GM04504 (cell line): ENCODE measurements at places on chromosomes 7 and 10.
A peak's percentile ranks its signal among the peaks of the same experiment; 100 is the strongest.

GRCh38 chr7:14806891-14807290 is 95.7 kb downstream of the DGKB start:
- DNase-seq: peak; percentile 46

DNA sequence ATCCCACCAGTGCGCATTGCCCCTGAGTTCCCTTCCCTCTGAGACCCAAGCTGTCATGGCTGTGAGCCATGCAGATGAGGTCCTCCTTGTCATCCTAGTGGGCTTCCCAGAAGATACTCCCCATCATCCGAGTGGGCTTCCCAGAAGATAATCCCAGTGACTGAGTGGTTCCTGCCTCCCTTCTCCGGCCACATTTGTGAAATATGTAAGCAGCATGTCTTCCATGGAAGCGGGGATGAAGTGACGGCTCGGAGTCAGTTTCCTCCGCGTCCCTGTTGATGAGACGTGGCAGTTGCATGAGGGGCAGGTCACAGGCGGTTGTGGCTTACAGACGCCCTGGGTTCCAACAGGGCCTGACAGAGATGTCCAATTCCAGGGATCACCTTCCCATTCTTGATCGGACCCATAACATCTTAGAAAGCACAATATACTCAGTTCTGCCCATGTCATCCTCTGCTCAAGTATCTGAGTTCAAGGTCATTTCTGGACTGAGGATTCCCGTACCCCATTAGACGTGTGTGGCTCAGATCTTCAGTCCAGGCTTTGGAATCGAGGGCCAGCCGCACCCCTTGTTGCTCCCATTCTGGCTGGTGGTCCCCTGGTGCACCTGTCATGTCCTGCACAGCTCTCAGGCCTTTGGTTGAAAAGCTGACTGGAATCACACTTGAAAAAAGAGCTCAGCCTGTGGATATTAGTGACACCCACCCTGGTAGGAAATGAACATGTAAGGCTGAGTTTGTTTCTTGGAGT is 166.9 kb downstream of the PTPRN2 start:
- no peak for DNase-seq

DNA sequence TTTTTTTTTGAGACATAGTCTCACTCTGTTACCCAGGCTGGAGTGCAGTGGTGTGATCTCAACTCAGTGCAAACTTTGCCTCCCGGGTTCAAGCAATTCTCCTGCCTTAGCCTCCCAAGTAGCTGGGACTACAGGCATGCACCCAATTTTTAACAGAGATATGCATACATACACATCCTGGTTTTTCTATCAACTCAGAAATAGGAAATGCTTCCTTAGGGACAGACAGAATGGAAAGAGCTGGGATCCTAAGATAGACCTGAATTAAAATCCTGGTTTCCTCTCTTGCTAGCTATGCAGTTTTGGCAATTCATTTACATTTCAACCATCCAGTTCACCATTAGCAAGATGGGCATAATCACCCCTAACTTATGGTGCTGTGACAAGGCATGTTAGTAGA is 347.5 kb downstream of the GPAM start:
- no peak for DNase-seq

GRCh38 chr10:79994556-79994955 is 45.7 kb upstream of the SFTPD start:
- no peak for DNase-seq

GRCh38 chr10:71587941-71588573 is 131.5 kb downstream of the C10orf105 start:
- DNase-seq: no peak

DNA sequence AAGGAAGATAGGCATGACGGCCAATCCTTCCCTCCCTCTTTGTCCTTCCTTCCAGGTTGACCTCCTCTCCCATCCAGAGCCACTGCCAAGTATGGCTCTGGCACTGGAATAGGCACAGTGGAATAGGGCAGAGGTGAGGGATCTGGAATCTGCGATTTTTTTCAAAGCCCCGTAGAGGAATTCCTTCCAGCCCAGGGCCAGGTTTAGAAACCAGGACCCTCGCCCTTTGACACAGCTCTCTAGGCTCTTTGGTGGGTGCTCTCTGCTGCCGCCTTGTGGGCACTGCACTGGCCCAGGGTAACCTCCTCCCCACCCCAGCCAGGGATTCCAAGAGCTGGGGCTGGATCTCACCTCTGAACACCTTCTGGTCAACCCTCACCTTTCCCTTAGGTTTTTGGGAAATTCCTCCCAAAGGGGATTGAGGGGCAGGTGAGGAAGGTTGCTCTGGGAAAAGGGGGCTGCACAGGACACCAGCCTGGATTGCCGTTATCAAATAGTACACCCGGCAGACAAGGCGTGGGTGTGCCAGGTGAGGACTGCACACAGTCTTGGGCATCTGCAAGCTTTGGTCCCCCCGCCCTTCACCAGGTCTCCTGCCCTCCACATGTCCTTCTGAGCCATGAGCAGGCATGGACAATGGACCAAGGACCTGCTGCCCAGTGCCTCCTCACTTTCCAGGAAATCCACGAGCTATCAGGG is 22.8 kb downstream of the C10orf105 start:
- DNase-seq: no peak

GRCh38 chr10:78255214-78255613 is 221.6 kb downstream of the RPS24 start:
- no peak for DNase-seq

- no peak for DNase-seq
Measured at GRCh38 chr7:7764520-7765396, 46.4 kb upstream of the RPA3 start.

- no peak for DNase-seq
Measured at GRCh38 chr10:31401287-31401686, 82.3 kb downstream of the ZEB1 start.

GRCh38 chr7:80453699-80454340 is 58.0 kb downstream of the GNAT3 start:
- DNase-seq: no peak

- DNase-seq: no peak
Measured at GRCh38 chr10:12934777-12935176, 66.7 kb downstream of the CCDC3 start.

- DNase-seq: no peak
Measured at GRCh38 chr10:46245381-46245900, 41.4 kb upstream of the ANTXRL start.

- DNase-seq: no peak
Measured at GRCh38 chr10:68086011-68086410, 10.9 kb upstream of the HERC4 start.

GRCh38 chr10:123663522-123663921 is 2.6 kb upstream of the GPR26 start:
- no peak for DNase-seq

DNA sequence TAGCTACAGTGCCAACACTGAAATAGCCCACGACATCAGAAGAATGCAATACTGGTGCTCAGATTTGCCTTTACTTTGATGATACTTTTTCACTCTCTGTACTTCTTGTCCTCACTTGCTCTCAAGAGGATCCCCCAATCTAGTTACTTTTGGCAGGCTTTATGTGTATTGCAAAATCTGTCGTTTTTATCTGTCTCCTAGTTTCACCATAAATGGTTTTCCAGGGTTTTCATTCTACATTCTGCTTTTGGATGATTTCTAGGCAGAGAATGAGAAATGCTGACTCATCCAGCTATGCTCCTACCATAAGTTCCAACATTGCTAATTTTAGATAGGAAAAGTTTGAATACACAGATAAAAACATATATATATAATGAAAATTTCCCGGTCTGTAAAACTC is 659.5 kb upstream of the NRG3 start:
- no peak for DNase-seq

DNA sequence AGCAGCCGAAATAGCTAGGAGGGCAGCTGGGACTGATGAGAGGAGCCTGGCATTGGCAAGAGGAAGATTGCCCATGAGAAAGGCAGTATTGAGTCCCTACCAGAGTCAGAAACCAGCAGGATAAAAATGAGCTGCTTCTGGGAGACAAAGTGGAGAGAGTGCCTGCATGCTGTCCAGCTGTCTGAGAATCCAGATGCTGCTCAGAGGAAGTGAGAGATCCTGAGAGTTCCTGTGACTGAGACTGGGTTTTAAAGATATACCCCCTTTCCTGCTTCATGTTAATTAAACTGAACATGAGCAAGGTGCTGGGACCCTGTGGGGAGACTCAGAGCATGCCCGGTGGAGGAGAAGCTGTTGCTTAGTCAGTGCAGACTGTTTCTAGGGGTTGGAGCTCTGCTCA is 107.5 kb downstream of the KIF20B start:
- DNase-seq: no peak

DNA sequence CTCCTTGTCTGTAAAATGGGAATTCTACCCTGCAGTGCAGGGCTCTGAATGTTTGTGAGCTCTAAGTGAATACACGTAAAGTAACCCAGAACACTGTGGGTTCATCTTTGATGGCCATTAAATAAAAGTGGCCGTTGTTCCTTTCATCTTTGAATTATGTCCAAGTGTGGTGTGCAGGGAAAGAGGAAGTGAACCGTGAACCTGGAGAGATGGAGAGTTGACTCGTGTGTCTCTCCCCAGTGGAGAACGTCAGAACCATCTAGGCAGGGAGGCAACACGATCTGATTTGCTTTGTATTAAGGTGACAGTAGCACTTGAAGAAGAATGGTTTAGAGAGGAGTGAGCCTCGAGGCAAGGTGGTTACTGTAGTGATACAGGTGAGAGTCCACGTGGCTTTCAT is 93.5 kb upstream of the GJD4 start:
- no peak for DNase-seq

DNA sequence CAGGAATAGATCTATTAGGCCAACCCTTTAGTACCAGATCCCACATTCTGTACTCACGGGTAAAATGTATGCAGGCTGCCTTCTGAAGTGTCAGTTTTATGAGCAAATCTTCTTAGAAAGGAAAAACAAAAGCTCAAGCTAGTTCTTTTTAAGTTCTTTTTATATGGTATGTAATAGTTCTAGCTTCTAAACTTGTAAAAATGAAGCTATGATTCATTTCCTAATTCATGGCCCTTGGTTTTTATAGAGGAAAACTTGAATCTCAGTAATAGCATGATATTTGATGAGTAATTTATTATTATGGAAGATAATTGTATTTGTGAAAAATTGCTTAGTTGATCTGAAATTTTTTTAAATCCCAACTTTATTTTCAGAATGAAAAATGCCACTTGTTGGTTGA is 54.3 kb downstream of the SLK start:
- DNase-seq: no peak

GRCh38 chr7:135980012-135980551 is 2.9 kb upstream of the MTPN start:
- DNase-seq: no peak

DNA sequence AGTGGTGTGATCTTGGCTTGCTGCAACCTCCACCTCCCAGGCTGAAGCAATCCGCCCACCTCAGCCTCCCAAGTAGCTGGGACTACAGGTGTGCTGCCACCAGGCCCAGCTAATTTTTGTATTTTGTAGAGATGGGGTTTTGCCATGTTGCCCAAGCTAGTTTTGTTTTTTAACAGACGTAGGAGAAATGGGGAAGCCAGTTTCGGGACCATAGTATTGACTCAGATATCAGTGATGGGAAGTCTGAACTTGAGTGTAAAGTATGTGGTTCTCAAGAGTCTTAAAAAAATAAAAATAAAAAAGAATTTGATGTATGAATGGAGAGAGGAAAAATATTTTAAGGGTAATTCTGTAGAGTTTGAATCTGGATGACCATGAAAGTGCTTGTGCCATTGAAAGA is 34.2 kb downstream of the SP4 start:
- DNase-seq: no peak

GRCh38 chr7:149725426-149725821 is 48.0 kb downstream of the ZNF467 start:
- no peak for DNase-seq

DNA sequence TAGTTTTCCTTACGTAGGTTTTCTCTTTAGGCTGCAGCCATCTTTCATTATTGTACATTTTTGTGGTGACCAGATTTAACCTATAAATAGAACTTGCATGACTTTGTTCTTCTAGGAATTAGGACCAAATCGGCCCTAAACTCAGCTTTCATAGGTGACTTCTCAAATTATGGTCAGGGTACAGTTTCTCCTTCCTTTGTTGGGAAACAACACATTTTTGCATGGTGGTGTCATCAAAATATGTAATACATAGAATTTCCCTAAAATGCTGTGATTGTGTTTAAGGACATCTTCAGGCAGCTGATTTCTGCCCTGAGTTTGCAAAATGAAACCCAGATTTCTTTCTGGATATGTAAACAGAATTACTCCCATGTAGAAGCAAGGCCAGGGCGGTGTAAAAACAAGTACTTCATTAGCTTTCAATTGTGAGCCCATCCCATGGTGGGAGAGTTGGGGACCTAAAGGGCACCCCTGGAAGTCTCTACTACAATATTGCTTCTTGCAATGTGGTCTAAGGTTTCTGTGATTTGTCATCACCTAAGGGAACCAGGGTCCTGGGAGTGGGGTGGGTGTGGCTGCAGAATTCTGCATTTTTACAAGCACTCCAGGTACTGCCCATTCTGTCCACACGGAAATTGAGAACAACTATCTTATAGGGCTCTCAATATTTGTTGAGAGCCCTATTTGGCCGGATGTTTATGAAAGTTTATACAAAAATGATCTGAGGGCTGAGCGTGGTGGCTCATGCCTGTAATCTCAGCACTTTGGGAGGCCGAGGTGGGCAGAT is 121.0 kb upstream of the FAM171A1 start:
- no peak for DNase-seq

- no peak for DNase-seq
Measured at GRCh38 chr7:117848941-117849340, 24.3 kb downstream of the CTTNBP2 start.

- DNase-seq: no peak
Measured at GRCh38 chr10:53223851-53224250, 451.3 kb upstream of the MBL2 start.

DNA sequence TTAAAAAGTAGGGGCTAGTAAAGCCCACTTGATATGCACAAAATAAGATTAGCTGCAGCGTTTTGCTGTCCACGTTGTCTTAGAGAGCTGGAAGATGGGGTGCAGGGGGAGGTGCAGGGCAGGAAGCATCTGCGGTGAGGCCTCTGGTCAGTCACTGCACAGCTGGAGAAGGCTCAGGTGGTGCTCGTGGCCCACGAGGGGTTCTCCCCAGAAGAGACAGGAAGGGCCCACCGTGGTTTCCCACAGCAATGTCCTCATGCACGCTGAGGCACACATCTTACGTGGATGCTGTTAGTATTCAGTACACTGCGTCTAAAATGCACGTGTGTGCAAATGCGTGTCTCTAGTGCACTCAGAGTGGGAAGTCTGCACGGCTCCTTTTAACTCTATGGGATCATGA is 582.1 kb downstream of the PTPRN2 start:
- DNase-seq: no peak

DNA sequence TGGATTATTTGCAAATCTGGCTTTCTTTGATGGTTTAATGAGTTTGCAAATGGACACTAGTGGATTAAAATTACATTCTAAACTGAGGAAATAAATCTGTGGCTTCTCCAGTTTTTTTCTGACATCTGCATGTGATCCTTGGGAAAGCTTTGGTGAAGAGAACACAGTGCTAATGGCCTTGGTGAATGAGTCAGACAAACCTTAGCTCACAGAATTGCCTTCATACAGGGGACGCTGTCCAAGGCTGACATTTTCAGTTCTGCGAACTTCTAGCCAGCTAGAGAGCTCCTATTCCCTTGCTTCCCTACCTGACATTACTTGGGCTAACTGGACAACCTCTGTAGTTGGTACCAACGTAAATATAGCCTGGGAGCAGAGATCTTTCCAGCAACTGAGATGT is 21.2 kb downstream of the BMPER start:
- peak; percentile 42 for DNase-seq

- no peak for DNase-seq
Measured at GRCh38 chr7:146116521-146117222, at the start of gene CNTNAP2. CNTNAP2 (plus strand) TSS chr7:146116801; CDS start chr7:146116877, 76 bp downstream.
